ENCODE measurements at places on chromosomes 13 and 19. TPM values are rescaled to one million over a fixed set of nuclear protein-coding genes. Genes with fewer than 3 reads are reported as not detected.

DNA sequence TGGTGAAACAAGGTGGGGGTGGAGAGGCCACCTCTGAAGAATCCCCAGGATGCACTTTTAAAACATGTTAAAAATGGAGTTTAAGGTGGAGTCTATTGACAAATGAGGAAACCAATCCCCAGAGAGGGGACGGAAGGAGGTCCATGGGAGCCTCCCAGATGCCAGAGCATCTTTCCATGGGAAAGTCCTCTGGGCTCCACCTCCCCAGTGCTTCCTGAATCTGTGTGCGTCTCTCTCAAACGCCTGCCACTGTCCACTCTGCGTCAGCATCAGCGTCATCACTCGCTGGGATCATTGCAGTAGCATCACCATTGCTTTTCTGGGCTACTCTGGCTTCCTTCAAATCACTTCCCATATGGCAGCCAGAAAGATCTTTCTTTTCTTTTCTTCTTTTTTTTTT is 6.2 kb downstream of the GPR4 start:
- DNase-seq, result no peak

ZNF66 gene
- 16.7 TPM for total RNA-seq

DNA sequence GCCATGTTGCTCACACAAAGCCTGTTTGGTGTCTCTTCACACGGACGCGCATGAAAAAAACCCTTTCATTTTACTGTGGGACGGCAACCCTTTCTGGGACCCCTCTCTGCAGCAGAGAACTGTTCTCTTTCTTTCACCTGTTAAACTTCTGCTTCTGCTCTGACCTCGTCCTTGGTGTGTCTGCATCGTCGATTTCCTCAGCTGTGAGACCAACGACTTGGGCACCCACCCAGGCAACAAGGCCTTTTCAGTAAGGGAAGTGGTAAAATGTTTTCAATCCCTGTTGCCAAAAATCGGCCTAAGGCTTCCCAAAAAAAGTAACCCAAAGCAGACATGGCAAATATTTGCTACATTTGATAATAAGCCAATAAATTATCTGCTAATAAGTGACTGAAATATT is 515.3 kb downstream of the IRS2 start:
- no peak for DNase-seq

DNA sequence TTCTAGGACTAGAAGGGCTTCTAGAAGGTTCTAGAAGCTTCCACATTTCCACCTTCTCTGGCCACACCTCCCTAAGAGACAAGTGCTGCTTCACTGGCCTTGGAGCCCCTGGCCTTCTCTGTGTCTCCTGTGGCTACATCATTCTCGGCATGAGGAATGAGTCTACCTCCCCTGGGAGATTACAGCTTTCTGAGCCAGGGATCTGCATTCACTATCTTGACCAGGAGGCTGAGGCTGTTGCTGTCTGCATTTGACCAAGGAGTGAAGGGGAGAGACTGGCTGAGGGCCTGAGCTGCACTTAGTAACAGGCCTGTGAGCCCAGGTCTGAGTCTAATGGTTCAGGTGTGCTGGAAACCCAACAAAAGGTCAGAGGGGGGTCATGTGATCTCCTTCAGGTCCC is 5.3 kb downstream of the CPAMD8 start:
- no peak for DNase-seq

ICAM5 gene
- total RNA-seq, result 0.62 TPM

GRCh38 chr13:81080911-81081454 is 740.1 kb upstream of the SPRY2 start:
- DNase-seq, result no peak

SIGLEC6 gene
- total RNA-seq, result not detected

GRCh38 chr13:24709186-24709913 is 29.1 kb downstream of the ATP12A start:
- DNase-seq, result peak; percentile 70

DNA sequence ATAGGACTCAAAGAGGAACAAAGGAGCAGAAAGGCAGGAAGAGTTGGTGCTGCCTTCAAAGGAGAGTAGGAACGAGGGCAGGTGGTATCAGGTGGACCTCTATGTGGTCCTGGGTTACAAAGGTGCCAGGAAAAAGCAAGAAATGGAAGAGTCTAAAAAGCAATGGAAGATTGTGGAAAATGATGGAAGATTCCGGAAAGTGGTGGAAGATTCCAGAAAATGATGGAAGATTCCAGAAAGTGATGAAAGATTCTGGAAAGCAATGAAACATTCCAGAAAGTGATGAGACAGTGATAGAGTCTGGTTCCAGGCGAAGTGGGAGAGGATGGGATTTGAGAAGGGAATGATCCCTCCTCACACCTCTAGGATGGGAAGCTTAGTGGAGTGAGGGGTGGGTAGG is 55.3 kb downstream of the ZNF557 start:
- no peak for DNase-seq

DNA sequence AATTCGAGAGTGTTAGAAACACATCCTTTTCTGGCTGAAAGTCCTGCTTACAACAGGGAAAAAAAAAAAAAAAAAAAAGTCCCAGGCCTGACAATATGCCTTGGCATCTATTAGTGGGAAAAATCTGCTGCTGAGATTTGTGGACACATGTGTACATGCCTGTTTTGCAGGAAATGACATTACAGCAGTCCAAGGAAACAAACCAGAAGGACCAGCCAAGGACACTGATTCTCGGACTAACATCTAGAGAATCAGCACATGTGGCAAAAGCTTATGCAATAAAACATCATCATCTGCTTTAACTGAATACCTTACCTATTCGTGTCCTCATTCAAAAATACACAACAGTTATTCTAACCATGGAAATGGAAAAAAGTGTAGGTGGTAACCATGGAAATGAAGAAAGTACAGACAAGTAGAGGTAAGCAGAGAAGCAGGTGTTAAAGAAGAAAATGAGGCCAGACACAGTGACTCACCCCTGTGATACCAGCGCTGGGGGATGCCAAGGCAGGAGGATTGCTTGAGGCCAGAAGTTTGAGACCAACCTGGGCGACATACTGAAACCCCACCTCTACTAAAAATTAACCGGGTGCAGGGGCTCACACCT is 9.4 kb upstream of the DPY19L3 start:
- no peak for DNase-seq

DNA sequence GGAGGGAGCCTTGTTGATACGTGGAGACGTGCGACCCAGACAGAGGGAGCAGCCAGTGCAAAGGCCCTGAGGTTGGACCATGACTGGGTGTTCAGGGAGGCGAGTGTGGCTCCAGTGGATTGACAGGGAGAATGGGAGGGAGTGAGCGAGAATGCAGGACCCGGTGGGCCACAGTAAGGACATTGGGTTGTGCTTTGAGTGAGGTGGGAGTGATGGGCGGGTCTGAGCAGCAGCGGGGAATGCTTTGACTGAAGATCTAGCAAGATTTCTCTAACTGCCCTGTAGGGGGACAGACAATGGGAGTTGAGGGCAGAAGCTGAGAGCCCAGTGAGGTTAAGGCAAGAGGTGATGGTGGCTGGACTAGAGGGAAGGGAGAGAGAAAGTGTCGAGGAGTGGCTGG is 7.7 kb upstream of the NANOS2 start:
- no peak for DNase-seq

- DNase-seq, result no peak
These were observed 214.9 kb downstream of the RAP2A start for GRCh38 chr13:97648881-97649224.

DNA sequence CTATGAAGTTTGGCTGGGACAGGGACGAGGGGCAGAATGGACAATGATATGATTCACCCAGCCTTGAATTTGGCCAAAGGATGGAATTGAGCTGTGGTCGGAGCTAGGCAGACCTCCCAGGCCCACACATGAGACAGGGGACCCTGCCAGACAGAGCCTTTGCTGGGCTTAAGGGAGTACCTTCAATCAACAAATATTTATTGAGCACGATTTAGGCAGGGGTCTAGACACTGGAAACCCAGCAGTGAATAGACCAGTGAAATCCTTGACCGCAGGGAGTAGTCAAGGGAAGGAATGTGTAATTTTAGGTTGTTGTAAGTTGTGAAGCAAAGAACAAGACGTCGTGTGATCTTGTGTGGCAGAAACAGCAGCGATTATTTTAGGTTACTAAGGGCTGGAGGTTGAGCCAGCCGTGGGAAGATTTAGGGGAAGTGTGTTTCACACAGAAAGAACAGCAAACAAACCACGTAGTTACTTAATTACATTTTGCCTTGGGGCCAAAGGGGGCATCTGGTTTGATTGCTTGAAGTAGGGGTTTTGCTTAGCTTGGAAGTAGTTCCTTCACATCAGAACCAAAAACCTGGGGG is 16.9 kb upstream of the AP1M2 start:
- DNase-seq, result no peak

- DNase-seq, result no peak
These were observed 94.2 kb downstream of the WDFY2 start for GRCh38 chr13:51678420-51678819.

- DNase-seq, result no peak
These were observed 20.0 kb downstream of the CRYL1 start for GRCh38 chr13:20505405-20506366.

GRCh38 chr19:48877855-48878195 is 5.6 kb downstream of the PPP1R15A start:
- DNase-seq, result no peak

EID2B gene
- total RNA-seq, result 6.3 TPM

ZNF681 gene
- 6.0 TPM for total RNA-seq

FFAR3 gene
- not detected for total RNA-seq

NOP53 gene
- 469 TPM for total RNA-seq
